CD4-positive, CD25-positive, alpha-beta regulatory T cell (primary cell): ENCODE measurements at places on chromosomes 7 and 10.

GRCh38 chr10:23472181-23472580 is 33.3 kb downstream of the OTUD1 start:
- DNase-seq = no peak

DNA sequence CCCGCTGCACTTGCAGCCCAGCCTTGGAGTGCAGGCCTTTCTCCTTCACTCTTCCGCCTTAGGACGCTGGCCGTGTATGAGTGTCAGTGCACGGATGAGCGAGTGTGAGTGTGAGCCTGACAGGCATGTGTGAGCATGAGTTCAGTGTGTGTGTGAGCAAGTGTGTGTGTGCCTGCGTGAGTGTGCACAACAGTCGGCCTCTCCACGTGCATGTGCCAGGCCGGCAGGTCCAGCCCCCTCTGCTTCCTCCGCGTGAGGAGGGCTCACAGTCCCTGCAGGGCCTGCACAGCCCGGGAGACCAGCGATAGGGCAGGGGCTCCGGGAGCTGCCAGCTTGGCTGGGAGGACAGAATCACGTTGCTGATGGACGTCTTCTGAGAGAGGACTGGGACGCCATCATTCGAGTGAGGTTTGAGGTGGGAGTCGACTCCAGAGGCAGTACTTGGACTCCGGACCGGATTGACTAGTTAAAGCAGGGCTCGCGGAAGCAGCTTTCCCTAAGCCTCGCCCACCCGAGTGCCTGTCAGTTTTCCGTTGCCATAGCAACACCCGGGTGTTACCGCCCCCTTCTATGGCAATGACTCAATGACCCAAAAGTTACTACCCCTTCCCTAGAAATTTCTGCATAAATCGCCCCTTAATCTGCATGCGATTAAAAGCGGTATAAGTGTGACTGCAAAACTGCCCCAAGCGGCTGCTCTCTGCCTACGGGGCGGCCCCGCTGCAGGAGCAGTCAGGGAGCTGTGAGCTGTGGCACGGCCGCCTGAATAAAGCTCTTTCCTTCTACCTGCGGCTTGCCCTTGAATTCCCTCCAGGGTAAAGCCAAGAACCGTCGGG is 19.6 kb upstream of the CFAP46 start:
- peak; percentile 64 for DNase-seq

- no peak for DNase-seq
These were observed 126.8 kb downstream of the SKIDA1 start for GRCh38 chr10:21398563-21399231.

GRCh38 chr10:129877773-129878371 is 86.2 kb downstream of the EBF3 start:
- DNase-seq = peak; percentile 29

DNA sequence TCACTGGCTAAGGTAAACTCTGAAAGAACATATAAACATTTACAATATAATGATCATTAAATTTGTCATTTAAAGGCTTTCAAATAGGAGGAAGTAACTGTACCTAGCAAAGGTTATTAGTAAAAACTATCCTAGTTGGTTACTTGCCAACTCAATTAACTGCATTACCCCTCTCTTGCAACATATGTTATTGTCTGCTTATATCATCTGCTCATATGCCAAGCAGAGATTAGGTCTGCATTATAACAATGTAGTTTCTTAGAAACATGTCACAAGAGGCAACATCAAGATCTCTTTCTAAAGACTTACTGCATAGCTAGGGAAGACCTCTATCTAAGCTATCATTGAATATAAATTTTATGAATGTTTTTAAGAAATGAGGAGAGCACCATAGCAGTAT is 132.5 kb downstream of the RELN start:
- DNase-seq = no peak

GRCh38 chr10:91061608-91062007 is 140.7 kb upstream of the ANKRD1 start:
- no peak for DNase-seq

DNA sequence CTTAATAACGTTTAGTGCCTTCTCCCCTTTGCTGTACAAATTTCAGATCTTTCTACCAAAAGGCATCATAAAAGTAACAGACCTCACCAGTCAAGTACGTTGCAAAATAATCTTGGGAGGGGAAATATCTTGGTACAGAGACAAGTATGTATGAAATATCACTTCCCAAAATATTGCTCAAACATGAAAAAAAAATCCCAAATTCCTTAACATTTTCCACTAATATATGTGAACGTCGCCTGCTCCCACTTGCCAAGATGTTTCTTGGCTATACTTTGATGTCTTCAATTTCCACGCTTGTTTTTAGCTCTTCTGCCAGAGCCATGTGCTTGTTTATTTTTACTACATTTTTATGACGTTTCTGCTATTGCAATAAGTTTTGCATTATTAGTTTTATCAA is 223.5 kb downstream of the PLXNA4 start:
- DNase-seq = no peak

- no peak for DNase-seq
These were observed 57.7 kb downstream of the TNPO3 start for GRCh38 chr7:128997181-128997580.

DNA sequence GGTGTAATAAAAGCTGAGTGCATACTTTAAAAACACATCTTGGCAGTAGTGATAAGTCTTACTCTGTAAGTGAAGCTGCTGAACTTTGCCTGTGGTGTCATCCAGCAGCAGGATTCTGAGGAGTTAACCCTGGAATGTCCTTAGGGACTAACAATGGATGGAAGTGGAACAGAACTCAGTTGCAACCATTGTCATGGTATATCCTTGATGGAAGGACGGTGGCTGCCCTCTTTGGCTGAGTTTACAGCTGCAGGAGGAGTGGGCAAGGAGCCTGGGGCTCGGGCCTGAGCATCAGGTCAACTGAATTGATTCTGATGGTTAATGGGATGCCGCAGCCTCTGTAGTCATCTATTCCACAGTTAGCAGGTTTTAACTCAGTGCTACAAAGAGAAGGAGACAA is 56.2 kb downstream of the MRC1 start:
- no peak for DNase-seq

- no peak for DNase-seq
These were observed 41.4 kb downstream of the SYPL1 start for GRCh38 chr7:106070567-106071254.

DNA sequence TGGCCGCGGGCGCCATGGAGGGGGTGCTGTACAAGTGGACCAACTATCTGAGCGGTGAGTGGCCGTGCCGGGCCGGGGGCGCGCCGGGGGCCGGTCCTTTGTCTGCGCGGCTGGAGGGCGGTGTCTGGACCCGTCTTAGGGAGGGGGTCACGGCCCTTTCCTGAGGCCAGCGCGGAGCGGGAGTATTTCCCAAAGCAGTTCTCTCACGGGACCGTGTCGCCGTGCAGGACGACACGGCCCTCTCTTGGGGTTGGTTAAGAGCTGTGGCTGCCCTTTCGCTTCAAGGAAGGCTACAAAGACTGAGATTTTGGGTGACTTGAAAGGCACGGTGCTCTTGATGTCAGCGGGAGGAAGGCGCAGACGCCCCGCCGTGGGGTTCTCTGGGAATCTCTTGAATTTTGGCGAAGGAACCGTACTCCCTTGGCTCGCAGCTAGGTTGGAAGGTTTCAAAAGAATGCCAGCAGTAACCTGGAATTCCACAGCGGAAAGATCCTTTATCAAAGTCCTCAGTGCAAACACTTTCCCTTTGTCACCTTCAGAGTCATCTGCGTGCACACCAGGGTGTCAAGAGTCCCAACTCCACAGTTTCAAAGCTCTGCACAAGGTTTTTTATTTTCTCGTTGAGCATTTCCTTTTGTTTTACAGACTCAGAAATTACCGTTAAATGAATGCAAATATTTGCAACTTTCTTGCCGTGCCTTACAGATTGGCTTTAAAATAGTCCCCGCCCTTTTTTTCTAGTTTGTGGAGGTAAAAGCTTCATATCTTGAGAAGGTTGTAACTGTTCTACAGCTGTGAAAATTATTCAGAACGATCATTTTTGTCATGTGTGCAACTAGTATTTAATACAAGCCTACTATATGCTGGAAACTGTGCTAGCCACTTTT is 780 bp downstream of the PLEKHA8 start:
- DNase-seq = peak; percentile 51

DNA sequence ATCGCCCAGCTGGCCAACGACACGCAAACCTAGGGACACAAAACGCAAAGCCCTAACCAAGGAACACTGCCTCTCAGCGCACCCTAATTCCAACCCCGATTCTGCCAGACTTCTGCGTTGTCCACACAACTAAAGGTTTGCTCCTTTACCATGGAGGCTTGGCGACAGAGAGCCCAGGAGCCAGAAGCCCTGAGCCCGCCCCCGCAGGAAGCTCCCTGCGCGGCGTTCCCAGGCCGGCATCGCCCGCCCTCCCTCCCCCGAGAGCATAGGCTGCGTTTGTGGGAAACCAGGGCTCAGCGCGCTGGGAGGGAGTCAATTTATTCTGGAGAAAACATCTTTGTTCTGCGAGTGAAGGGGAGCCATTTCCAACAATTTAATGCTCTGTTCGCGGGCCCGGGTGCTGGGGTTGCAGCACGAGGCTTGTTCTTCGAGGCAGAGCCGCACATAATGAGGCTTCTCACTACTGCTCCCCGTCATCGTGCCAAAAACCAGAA is 103.9 kb downstream of the GRID1 start:
- no peak for DNase-seq

- no peak for DNase-seq
These were observed 2.8 kb downstream of the CALHM3 start for GRCh38 chr10:103476046-103476768.

GRCh38 chr7:36317276-36317675 is 72.4 kb upstream of the ANLN start:
- no peak for DNase-seq
